Trophoblast cell (in vitro differentiated cells and primary cell): ENCODE measurements at places on chromosomes 6 and 20.
A peak's percentile ranks its signal among the peaks of the same experiment; 100 is the strongest.

DNA sequence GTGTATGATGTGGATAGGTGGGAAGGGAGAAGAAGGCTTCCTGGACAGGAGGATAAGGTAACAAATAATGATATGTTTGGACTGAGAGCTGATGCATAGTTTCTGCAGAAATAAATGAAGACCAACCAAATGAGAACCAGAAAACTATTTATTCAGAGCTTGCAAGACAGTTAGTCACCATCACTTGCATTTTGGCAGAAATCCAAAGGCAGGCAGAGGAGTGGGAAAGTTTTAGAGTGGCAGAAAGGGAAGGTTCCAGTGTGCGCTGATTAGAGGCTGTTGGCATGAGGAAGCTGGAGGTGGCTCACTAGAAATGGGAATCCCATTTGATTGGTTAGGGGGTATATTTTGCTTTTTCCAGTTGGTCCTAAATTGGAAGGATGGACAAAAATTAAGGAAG is 13.0 kb upstream of the F13A1 start:
- DNase-seq: no peak

DNA sequence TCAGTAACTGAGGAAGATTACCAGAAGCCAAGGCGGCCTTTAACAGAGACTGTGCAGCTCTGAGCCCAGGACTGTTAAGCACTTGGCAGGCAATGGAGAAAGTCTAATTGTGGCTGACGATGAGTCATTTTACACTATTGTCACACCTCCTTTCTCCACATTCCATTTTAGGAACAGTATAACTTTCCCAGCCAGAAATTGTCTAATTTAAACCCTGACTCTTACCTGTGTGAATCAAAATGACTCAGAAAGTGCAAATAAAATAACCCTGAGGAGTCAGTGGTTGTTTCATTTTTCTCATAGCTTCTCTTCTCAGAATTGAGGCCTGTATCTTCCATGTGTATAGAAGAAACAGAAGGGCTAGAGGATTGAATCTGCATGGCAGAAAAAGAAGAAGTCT is 40.0 kb upstream of the OPN5 start:
- no peak for DNase-seq

- no peak for DNase-seq
Measured at GRCh38 chr20:15567219-15567618, 1006.0 kb downstream of the KIF16B start.

DNA sequence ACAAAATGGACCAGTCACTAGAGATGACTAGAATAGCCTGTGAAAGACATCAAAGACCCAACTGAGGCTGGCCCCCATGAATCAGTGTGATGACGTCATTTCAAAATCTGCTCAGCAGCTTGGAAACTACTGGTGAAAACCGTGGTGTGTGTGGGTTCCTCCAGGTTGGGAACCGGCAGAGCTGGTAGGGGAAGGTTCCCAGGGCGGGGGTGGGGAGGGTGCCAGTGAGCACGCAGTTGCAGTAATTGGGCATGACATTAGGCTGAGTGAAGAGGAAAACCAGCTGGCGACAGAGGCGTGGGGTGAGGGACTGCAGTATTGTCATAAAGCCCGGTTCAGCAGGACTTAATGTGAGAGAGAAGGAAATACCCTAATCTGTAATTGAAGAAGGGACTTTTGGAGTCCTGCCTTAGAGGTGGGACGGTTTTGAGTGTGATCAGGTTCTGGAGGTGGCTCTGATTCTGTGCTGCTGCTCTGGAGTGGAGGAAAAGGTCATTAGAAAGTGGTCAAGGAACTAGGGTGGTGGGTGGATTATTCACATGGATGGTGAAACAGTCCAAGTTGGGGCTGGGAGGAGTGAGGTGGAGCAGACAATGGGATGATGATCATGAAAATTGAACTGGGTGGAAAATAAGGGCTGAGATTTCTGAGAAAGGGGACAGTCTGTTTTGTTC is 52.0 kb upstream of the MTHFD1L start:
- DNase-seq: peak; percentile 95

DNA sequence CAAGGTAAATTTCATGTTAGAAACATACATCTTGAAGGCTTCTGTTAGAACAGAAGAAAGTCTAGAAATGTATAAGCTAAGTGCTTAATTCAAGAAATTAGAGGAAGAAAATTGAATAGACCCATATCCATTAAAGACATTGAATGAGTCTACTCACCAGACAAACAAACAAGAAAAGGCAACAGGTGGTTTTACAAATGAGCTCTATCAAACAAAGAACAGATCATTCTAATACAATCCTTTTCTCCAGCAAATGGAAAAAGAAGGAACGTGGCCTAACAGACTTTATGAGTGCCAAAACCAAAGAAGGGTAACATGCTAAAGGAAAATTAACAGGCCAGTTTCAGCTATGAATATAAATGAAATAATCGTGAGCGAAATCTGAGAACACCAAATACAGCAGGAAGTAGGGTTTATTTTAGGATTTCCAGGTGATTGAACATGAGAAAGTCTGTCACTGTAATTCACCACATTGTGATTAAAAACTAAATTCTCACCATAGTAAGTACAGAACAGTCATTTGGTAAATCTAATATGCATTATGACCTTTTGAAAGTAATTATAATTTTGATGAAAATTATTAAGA is 22.6 kb downstream of the MTHFD1L start:
- DNase-seq: no peak

GRCh38 chr6:11277275-11278206 is 45.1 kb upstream of the NEDD9 start:
- DNase-seq: no peak

DNA sequence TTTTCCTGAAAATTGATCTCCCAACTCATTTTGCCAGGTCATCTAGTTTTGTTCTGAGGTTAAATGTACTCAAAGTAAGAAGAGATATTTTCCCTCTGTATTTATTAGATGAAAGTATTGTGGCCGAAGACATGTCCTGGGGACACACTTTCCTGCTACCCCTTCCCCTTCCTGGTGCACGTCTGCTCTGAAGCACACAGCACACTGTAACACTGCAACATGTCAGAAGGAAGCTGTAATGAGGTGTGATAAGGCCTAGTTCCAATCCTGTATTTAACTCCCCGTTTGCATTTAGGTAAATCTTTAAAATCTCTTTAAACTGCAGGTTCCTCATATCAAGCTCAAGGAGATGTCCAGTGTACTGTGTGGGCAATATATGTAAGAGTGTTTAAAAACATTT is 99.4 kb downstream of the HDGFL1 start:
- DNase-seq: no peak
